ENCODE measurements at places on chromosomes 2 and 18.

DNA sequence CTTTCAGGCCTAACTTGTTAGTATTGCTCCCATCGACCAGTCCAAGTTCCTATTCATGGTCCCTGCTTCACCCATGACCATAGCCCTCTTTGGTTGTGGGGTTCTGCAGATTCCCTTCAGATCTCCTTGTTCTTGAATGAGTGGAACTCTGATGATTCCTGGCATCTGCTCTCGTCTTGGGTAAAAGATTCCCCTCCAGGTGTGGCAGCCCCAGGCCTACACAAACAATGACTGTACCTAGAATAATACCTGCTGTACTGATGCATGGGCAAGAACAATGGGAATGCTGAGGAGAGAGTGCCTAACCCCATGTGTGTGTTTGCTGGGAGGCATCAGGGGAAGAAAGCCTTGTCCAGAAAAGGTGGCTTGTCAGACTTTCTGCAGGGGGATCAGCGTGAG lies 39.2 kb upstream of the MRPL19 start:
- no peak for DNase-seq

- no peak for DNase-seq
Observed at GRCh38 chr2:35891528-35891927, 464.1 kb upstream of the CRIM1 start.

GRCh38 chr2:181999911-182000310 lies 14.3 kb downstream of the PPP1R1C start:
- no peak for DNase-seq

- no peak for DNase-seq
Observed at GRCh38 chr18:21933931-21934765, 193.6 kb downstream of the MIB1 start.

Measured in activated CD4-positive, alpha-beta memory T cell treated with anti-CD3 and anti-CD28 coated beads for 36 hours (primary cell).